ENCODE measurements at places on chromosomes 11 and 22. TPM values are rescaled to one million over a fixed set of nuclear protein-coding genes. Genes with fewer than 3 reads are reported as not detected.
A peak's percentile ranks its signal among the peaks of the same experiment; 100 is the strongest.

GRCh38 chr22:32707971-32708370 lies 93.5 kb upstream of the TIMP3 start:
- no peak for DNase-seq

Gene C11orf52
- 2.3 TPM for polyA plus RNA-seq

GRCh38 chr11:45335434-45335833 lies 49.3 kb upstream of the SYT13 start:
- no peak for DNase-seq

Gene ST14
- polyA plus RNA-seq: 0.30 TPM

DNA sequence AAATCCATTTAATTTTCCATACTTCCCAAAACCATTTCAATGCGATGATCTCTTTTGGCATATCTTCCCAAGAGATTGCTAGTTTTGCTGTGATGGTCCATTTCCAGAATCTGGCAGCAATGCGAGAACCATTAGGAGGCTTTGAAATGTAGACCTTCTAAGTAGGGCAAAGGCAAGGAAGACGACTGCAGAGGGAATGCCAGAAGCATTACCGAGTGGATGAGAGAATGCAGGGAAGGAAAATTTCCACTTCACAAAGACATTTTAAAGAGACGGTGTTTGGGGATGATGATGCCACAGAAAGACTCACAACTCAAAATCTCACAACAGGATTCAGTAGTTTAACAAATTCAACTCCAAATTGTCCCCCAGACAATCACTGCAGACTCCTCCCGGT lies 471 bp upstream of the CEP126 start:
- DNase-seq: peak; percentile 92

Gene DUSP8
- 19.0 TPM for polyA plus RNA-seq

DNA sequence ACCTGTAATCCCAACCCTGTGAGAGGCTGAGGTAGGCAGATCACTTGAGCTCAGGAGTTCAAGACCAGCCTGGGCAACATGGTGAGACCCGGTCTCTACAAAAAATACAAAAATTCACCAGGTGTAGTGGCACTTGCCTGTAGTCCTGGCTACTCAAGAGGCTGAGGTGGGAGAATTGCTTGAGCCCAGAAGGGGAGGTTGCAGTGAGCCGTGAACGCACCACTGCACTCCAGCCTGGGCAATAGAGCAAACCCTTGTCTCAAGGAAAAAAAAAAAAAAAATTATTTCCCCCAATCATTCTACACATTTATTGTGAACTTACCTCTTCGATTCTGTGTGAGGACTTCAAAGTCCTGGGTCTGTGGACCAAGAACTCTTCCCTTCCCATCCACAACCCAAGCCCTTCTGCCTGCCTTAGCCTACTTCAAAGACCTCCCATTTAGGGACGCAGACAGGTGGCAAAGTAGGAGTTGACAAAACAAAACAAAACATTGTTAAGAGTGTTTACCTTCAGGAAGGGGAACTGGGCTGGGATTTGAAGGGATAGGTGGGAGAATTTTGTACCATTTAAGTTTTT lies 3.8 kb upstream of the WEE1 start:
- no peak for DNase-seq

DNA sequence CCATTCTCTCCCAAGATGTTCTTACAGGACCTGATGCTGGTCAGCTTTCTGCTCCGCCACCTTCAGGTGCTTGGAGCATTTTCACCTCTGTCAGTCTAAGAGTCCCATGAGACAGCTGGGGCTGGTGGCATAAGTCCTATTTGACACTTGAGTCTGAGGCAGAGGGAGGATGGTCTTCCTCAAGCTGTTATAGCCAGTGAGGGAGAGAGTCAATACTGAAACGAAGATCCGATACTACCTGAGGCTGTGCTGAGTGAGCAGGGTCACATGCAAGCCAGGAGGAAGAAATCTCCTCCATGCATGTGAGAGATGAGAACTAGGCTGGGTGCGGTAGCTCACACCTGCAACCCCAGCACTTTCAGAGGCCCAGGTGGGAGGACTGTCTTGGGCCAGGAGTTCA lies 5.6 kb downstream of the ZFPL1 start:
- no peak for DNase-seq

DNA sequence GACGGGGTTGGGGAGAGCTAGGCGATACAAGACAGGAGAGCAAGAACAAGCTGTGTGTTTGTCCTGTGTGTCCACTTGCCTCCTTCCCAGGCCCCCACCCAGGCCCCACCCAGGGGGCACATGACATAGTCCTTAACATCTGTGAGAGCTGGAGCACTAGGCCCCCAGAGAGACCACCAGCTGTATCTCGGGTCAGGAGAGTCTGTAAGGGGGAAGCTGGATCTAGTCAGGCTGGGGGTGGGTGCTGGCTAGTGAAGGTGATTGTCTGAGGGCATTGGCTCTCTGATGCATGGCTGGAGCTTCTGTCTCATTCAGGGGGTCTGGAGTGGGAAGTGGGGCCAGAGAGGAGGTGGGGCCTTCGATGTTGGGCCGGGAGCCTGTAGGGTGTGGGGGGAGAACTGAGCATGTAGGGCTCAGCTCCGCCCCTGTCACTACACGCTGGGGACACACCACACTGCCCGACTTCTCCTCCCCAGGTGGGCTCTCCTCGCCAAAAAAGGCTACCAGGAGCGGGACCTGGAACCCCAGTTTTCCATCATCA lies 571 bp downstream of the P2RX6 start:
- DNase-seq: no peak

- DNase-seq: peak; percentile 33
Observed at GRCh38 chr11:126647735-126648134, 292.2 kb downstream of the ST3GAL4 start.

DNA sequence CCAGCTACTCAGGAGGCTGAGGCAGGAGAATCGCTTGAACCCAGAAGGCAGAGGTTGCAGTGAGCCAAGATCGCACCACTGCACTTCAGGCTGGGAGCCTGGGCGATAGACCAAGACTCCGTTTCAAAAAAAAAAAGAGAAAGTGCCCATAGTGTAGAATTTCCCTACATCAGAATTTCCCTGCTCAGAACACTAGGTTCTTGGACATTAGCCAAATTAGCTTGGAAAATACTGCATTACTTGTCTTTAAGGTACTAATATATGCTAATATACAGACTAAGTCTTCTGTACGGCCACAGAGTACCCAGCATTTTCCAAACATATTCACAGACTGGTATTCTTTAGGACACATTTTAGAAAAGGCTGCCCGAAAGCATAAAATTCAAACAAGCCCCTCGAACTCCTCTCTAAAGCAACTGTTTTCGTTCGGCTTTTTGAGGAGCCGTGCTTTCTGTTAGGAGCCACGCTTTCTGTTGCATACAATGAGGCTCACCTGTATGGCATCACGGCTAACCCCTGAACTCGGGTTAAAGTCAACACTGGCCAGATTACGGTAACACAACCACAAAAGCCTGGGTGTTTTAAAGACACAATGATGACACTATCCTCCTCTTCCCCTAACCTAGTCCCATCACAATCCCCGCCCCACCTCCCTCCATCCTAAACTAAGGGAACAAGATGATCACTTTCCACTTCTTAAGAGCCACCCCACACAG lies 18.4 kb downstream of the TNKS1BP1 start:
- peak; percentile 51 for DNase-seq

Gene KDM4E
- 0.08 TPM for polyA plus RNA-seq

DNA sequence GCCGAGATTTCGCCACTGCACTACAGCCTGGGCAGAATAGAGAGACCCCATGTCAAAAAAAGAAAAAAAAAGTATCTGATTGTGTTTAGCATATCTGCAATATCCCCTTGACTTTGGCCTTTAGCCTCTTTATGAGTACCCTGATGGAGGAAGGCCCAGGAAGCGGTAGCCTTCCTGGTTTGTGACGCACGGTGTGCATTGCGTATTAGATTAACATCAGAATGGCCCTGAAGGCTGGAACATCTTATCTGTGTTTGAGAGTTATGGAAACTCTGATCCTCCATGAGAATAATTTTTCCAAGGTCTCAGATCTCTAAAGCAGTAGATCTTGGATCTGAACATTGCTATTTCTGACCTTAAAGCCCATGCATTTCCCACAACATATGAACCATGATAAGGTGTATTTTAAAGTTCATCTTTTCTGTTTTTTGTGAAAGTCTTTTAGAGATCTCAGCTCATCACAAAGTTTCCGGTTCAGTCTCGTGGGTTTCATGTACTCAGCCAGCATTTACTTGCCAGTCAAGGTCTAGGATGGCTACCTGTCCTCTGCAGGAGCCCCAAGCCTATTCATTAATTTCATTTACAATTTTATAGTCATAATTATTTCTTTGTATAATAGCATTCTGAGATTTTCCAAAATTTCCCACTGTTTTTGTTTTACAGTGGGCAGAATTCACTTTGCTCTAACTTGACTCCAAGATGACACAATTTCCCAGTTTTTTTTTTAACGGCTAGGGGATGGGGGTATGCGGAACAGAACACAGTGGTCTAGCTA lies 605 bp upstream of the FDX1 start:
- DNase-seq: peak; percentile 21

DNA sequence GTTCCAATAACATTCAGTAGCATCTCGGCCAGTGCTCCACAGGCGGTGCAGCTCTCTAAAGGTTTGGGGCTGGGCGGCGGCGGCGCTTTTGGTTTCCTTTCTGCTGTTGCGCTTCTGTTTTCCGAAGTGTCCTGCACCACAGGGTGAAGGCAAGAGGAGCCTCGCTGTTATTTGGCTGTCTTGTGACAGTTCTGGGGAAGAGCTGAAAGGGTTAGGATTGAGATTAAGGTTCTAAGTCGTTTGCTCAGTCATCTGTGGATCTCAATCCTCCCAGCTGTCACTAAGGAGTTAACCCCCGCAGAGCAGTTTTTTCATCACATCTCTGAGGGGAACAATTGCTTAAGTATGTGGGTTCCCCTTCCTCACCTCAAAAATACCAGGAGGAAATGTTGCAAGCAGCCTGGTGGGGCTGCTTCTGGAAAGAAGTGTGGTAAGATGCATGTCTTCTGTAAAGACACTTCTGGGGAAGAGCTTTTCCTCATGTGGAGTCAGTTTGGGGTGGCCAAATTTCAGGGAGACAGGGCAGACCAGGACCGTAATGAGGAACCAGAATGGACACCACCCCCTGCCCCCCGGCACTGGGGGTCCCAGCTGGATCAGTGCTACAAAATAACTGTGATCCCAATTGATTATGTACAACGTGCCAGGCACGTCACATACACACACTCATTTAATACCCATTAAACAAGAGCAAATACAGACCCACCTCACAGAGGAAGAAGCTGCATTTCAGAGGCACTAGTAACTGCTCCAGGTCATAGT lies 14.2 kb downstream of the TMEM121B start:
- DNase-seq: peak; percentile 55

DNA sequence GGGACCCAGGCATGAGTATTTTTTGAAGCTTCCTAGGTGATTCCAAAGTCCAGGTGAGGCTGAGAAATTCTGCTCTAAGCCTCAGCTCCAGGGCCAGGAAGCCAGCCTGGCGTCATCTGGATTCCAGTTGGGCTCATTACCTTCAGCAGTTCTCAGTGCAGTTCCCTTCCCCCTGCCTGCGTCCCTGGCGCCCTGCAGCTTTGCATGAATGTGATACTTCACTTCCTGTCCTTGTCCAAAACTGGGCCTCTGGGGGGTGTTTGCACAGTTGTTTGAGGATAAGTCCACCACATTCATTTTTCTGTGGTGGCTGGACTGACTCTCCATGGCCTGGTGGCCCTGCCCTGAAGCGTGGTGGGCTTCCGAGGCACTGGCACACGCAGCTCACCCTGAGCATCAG lies 98.1 kb downstream of the TENM4 start:
- DNase-seq: peak; percentile 38

Gene TMEM184B
- polyA plus RNA-seq: 77.7 TPM

- DNase-seq: no peak
Observed at GRCh38 chr11:67268081-67268961, 2.0 kb downstream of the GRK2 start.

DNA sequence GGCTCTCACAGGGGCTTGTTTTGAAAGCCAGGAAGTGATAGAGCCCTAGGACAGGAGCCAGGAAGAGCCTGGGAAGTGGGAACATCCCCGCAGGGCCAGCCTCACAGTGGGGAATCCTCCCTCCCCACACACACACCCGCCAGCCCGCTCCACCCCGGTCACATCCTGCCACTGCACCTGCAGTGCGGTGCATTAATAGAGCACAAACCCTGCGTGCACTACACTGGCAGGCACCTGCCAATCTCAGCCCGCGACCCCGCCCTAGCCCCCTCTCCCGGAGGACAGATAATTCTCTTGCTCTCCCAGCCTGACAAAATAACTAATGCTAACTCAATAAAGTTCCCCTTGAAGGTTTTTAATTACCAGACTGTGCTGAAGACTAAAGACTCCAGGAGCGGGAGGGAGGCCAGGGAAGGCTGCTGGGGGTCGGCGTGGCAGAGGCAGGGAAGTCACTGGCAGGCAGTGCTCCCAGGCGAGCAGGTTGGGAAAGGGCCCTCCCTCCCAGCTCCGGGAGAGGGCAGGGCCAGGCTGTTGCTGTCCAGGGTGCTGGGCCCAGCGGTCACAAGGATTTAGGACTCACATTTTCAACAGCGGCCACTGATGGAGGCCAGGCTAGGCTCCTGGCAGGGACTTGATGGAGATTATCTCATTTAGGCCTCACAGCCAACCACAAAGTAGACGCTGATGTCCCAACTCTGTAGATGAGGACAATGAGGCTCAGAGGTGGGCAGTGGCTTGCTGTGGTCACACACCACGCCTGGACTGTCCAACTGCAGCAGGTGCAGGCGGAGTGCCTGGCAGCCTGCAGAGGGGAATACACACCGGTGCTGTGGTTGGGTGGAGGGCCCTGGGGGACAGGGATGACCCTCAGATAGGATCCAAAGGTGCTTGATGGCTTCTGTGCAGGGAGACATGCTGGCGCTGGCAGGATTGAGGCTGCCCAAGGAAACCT lies 23.9 kb upstream of the TCF20 start:
- peak; percentile 69 for DNase-seq

GRCh38 chr11:8034604-8035190 lies 46.3 kb upstream of the TUB start:
- no peak for DNase-seq

DNA sequence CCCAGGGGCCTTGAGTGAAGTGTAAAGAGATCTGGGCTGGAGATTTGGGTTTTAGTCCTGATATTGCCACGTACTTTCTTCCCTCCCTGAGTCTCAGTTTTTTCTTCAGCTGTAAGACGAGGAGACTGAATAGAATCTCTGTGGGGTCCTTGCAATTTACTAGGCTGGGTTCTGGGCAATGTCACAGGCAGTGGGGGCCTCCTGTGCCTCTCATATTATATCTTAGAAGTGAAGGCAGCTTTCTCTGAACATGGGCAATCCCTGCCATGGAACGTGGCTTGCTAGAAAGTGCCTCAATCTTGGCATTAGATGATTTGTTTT lies 62.0 kb upstream of the PTPRJ start:
- no peak for DNase-seq
